Activated CD4-positive, alpha-beta T cell treated with anti-CD3 and anti-CD28 coated beads, Interleukin-2, amount 50 U/mL, for 4 hours (primary cell): ENCODE measurements at places on chromosomes 16 and 17.

DNA sequence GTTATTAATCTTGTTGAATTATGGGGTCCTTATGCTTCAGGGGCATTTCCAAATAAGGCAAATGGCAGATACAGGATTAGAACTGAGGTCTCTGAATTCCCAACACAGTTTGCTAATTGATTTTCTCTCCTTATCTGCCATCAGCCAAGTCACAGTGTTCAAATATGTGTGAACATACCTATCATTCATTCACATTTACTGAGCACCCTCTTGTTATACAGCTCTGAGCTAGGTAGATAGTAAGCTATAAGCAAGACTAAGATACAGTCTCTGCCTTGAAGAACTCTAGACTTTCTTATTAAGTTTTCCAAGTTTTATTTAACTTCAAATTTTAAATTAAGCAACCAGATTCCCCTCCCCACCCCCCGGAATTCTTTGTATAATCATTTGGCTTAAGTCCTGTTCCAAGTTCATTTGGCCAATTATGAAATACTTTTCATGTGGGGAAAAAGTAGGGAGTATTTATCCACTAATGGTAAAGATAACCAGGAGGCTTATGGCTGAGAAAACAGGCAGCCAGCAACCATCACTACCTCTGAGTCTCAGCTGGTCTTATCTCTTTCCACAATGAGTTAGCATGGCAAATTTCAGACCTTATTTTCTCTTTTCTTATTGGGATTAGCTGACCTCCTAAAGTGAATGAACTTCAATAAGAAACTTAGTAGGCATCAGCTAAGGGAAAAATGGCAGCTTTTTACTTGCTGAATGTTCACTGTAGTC is 31.4 kb upstream of the CORO6 start:
- DNase-seq = no peak

GRCh38 chr17:61204456-61204855 is 195.2 kb upstream of the TBX2 start:
- DNase-seq = no peak

GRCh38 chr17:62064029-62064790 is 868 bp downstream of the MED13 start:
- no peak for DNase-seq

GRCh38 chr16:4904108-4904941 is 32.6 kb downstream of the PPL start:
- no peak for DNase-seq

GRCh38 chr17:47997586-47997985 is 26.7 kb downstream of the CDK5RAP3 start:
- DNase-seq = no peak

GRCh38 chr17:31583772-31584356 is 192.4 kb downstream of the RAB11FIP4 start:
- DNase-seq = no peak

GRCh38 chr16:73170612-73171038 is 122.7 kb upstream of the ZFHX3 start:
- DNase-seq = no peak

DNA sequence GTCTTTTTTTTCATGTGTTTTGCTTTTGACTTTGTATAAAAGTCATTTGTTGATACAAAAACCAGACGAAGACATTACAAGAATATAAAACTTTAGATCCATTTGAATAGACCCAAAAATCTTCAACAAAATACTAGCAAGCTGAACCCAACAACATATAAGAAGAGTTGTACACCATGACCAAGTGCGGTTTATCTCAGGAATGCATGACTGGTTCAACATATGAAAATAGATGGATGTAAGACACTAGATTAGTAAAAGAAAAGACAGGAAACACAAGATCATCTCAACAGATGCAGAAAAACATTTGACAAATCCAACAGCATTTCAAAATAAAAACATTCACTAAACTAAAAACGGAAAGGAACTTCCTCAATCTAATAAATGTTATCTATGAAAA is 69.0 kb downstream of the TBC1D16 start:
- DNase-seq = no peak

- DNase-seq = no peak
Measured at GRCh38 chr16:1258906-1259759, 3.3 kb downstream of the TPSD1 start.

GRCh38 chr16:20073203-20074098 is at the start of gene GPR139:
GPR139 (minus strand) TSS chr16:20073890; CDS start chr16:20073616, 274 bp downstream.
- no peak for DNase-seq

GRCh38 chr16:1908983-1909382 is 9.2 kb downstream of the HS3ST6 start:
- no peak for DNase-seq

DNA sequence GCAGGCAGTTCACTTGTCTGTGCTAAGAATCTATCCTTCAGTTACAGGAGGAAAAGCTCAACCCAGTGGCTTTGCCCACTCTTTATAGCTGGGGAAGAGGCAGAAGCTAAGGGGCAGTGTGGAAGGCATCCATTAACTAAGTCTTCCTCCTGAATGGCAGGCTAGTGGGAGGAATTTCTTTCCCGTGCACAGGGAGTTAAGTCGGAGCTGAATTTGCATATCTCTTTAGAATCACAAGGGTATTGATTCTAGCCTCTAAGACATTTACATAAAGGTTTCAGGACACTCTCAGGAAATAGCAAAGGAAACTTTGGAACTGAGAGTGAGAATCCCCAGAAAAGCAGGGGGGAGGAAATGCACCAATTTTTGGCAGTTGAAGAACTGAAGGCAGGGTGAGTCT is 245.6 kb downstream of the CA10 start:
- DNase-seq = no peak

DNA sequence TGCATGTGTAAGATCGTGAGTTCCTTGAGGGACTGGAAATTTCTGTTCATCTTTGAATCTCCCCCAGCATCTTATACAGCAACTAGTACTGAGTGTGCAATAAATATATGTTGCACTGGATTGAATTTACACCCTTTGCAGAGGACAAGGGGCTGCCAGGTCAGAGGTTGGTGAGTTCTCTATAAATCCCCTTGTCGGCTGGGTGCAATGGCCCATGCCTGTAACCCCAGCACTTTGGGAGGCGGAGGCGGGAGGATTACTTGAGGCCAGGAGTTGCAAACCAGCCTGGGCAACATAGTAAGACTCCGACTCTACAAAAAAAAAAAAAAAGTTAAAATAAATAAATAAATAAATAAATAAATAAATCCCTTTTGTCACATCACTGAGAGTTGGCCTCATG is 9.4 kb upstream of the SP6 start:
- no peak for DNase-seq

DNA sequence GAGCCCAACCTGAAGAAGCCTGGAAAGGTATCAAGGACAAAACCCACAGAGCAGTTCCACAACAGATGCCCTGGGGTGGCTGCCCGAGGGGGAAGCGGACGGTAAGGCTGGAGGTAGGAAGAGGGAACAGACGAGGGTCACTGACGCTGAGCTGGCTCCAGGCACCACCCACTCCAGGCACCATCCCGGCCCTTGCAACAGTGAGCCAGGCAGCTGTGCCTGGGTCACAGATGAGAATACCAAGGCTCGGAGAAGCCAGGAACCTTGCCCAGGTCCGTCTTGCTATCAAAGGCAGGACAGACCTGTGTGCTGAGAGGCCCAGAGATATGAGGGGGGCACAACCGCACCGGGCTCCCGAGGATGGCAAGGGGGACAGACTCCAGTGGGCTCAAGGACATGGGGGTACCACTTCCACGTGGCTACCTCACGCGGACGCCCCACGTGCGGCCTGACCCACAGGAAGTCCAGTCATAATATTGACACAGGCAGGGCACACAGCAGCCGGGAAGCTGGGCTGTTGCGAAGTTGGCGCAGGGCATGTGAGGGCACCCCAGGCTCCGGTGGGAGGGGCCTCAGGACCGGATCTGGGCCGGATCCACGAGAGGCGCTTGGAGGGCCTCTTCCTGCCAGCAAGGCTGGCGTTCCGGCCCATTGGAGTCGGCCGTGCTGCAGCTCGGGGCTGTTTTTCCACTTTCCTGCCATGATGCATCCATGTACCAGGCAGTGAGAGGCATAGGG is 29.9 kb downstream of the PEMT start:
- DNase-seq = no peak

- DNase-seq = no peak
Measured at GRCh38 chr16:61182391-61182790, 853.8 kb downstream of the CDH8 start.

- DNase-seq = no peak
Measured at GRCh38 chr17:50136096-50136687, 6.2 kb upstream of the SAMD14 start.

DNA sequence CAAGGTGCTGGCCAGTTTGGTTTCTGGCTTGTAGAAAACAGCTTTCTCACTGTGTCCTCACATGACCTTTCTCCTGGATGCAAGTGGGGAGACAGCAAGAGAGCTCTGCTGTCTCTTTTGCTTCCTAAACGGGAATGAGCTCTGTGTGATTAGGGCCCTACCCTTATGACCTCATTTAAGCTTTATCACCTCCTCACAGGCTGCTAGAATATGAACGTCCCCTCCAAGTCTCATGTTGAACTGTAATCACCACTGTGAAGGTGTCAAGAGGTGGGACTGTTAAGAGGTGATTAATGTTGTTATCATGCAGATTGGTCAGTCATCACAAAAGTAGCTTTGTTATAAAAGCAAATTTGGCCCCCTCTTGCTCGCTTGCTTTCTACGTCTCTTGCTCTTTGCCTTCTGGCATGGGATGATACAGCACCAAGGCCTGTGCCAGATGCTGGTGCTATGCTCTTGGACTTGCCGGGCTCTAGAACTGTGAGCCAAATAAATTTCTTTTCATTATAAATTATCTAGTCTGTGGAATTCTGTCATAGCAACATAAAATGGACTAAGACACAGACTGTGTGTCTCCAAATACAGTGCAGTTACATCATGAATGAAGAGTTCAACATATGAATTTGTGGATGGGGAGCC is 14.8 kb upstream of the POLR3E start:
- DNase-seq = no peak

GRCh38 chr17:43718544-43718943 is 40.0 kb downstream of the SOST start:
- no peak for DNase-seq

GRCh38 chr17:60573236-60574051 is 26.5 kb upstream of the PPM1D start:
- DNase-seq = no peak

DNA sequence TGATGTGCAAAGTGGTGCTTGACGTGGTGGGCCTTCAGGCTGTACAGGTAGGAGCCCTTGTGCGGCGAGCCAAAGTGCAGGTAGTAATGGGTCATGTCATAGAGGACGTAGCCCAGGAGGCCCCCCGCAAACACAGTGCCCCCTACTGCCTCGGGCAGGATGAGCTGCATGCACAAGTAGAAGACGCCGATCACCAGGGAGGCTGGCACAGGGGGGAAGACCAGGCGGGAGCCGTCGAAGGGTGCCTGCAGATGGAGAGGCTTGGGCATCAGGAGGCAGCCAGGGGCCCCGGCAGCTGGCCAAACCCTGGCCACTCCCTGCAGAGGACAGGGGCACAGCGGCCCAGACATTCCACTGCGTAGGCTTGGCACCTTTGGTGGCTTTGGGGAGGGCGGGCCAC is 15.7 kb upstream of the MLKL start:
- no peak for DNase-seq

GRCh38 chr16:89078172-89078571 is 15.5 kb upstream of the ACSF3 start:
- DNase-seq = no peak

- no peak for DNase-seq
Measured at GRCh38 chr16:50517450-50518252, 30.5 kb upstream of the NKD1 start.

- no peak for DNase-seq
Measured at GRCh38 chr17:66829386-66829864, 5.5 kb upstream of the CACNG5 start.

GRCh38 chr17:47813077-47813476 is 8.5 kb downstream of the OSBPL7 start:
- DNase-seq = no peak

DNA sequence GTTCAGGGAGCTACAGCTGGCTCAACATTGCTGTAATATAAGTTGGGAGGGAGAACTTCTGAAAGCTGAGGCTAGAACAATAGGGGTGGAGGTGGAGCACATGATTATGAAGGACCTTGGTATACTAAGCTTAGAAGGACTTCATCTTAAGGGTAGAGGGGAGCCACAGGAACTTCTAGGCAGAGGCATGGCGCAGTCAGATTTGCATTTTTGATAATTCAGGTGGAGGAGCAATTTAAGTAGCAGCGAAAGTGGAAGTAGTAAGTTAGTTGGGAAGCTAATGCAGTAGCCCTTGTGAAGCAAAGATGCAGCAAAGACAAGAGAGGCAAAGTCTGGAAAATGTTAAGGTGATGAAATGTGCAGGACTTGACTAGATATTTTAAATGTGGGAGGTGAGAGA is 144.1 kb downstream of the SPECC1 start:
- DNase-seq = no peak

DNA sequence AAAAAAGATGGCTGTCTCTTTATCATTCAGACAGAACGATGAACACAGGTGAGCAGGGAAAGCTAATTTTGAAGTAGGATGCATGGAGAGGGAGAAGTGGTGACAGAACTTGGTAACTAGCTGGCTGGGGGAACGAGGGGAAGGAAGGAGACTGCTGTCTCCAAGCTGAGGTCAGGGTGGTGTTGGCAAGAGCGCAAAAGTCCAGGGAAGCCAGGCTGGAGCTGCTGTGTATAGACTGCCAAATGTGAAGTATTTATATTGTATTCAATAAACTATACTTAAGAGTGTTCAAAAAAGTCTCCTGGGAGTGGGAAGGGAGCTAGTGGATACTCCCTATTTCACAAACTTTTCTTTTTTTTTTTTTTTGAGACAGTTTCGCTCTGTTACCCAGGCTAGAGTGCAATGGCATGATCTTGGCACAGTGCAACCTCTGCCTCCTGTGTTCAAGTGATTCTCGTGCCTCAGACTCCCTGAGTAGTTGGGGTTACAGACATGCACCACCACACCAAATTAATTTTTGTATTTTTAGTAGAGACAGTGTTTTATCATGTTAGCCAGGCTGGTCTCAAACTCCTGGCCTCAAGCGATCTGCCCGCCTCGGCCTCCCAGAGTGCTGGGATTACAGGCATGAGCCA is 8.2 kb downstream of the TMEM106A start:
- no peak for DNase-seq

DNA sequence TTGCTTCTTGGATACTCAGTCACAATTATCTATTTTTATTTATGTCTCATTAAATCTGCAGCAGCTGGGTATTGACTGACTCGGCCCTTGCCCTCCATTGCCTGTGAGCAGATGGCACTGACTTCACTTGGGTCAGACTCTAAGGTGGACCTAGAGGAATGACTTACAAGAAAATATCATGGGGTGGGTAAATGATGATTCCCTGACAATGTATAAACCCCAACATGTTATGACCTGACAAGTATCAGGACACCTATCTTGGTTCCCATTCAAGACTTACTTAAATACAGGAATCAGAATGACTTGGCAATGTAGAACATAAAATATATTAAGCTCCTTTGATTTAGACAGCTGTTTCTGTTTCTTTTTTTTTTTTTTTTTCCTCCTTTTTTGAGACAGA is 953.5 kb downstream of the CDH11 start:
- DNase-seq = no peak

GRCh38 chr17:16286009-16286946 is 67.0 kb downstream of the CENPV start:
- DNase-seq = peak; percentile 67

- DNase-seq = no peak
Measured at GRCh38 chr17:33977729-33978514, 277.2 kb upstream of the CCL2 start.

GRCh38 chr17:19013806-19014627 is 9.5 kb upstream of the FAM83G start:
- no peak for DNase-seq

- DNase-seq = no peak
Measured at GRCh38 chr17:40023590-40024292, 8.5 kb downstream of the CSF3 start.
